Stimulated activated CD4-positive, alpha-beta T cell treated with anti-CD3 and anti-CD28 coated beads, Interleukin-4, amount 100 ng/mL, for 24 hours (primary cell): ENCODE measurements at places on chromosomes 11 and 22.

- no peak for DNase-seq
These were observed at the start of gene GDPD4 for GRCh38 chr11:77301510-77301909. Gene GDPD4 (minus strand): TSS chr11:77301686. CDS start chr11:77285137, 16,549 bp downstream.

DNA sequence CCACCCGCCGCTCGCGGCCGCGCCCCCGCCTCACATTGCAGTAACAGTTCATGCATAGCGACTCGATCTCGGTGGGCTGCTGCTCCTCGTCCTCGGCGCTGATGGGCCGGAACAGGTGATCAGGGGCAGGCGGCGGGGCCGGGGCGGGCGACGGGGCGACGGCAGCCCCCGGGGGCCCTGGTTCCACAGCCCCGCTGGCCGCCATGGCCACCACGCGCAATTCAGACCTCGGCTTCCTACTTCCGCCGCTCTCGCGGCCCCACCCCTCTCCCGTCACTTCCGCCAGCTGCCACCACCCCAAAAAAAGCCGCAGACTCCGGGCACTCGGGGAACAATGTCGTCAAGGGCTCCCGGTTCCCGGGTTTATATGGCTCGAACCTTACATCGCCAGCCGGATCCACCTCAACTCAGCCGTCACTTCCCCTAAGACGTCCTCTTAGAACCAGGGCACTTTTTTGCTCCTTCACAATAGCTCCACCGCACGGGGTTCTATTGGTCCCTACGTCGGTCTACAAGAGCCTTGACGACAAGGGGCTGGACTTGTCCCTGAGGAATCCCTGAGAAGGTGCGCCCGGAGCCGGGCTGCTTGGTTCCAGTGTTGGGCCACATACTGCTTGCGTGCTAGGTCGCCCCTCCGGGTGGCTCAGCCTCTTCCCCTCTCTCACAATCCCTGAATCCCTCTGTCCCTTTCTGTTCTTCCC, at the start of gene ZPR1:
ZPR1 (minus strand) TSS at position 238 of the 701 bp plus-strand sequence; CDS start at position 205, 33 bp downstream.
- DNase-seq: peak; percentile 84

- no peak for DNase-seq
These were observed 77.1 kb downstream of the UVRAG start for GRCh38 chr11:75891947-75892739.

DNA sequence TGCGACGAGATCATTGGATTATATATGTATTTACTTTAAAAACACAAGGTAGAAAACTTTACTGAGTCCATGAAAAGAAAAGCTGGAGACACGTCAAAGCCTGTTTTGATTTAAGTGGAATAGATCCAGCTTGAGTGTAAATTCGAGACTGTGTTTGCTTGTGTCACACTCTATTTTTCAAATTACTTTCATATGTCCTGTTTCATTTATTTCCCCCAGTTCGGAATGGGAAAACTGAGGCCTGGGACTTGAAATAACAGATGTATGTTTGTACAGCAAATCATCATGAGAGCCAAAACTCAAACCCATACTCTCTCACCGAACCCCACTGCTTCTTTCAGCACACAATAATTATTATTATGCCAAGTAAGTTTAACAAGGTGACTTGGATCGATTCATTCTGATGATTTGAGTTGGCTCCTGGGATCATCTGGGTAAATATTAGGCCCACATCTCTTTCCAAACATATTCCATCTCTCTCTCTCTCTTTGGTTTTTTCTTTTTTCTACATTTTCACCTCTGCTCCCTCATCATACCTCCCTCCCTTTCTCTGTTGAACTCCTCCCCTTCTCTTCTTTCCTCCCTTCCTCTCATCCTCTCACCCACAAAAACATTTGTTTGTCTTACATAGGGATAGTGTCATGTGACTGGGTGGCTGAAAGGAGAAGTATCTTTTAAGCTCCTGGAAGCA, 21.2 kb downstream of the FZD4 start:
- no peak for DNase-seq

DNA sequence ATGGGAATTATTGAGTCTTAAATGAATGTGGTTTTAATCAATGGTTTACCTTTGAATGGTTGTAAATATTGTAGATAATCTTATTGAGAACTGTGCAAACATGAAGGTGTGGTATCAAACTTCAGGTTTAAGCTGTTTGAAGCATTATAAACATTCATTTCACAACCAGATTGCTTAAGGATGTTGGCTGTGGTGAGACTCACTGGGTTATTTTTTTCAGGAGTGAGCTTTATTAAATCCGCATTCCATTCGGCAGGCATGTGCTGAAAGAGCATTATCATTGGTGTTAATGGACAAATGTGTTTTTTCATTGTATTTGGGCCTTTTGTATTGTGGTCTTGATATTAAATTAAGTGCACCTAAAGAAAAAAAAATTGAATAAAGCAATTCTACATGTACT, 9.7 kb downstream of the MMP3 start:
- no peak for DNase-seq

- peak; percentile 1 for DNase-seq
These were observed 5.0 kb downstream of the SHANK3 start for GRCh38 chr22:50677493-50678217.

DNA sequence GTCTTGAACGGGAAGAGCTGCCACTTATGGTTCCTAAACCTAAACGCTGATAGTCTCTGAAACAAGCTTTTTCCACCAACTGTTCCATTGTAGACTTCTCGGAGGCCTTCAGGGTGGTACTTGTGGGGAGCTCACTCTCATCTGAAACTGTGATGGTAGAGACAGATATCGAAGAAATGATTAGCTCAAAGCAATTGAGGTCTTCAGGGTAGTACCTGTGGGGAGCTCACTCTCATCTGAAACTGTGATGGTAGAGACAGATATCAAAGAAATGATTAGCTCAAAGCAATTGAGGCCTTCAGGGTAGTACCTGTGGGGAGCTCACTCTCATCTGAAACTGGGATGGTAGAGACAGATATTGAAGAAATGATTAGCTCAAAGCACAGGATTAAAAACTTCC, 175.7 kb downstream of the SWAP70 start:
- no peak for DNase-seq

DNA sequence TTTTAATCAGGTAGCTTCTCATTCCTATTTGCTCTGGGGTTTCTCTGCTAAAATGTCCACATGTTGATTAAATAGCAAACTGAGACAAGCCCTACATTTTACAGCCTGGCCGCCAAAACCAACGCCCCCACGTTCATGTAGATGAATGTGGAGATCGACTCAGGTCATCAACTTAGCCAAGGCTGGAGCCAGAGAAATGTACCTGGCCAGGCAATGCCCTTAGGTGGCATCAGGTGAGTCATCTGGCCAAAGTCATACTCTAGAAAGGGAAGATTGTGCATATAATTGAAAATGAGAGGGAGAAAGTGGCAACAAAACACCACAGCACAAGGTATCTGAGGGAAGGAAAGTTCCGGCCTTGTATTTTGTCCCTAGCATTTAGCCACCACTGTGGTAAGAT, 37.1 kb upstream of the CCDC89 start:
- DNase-seq: no peak

DNA sequence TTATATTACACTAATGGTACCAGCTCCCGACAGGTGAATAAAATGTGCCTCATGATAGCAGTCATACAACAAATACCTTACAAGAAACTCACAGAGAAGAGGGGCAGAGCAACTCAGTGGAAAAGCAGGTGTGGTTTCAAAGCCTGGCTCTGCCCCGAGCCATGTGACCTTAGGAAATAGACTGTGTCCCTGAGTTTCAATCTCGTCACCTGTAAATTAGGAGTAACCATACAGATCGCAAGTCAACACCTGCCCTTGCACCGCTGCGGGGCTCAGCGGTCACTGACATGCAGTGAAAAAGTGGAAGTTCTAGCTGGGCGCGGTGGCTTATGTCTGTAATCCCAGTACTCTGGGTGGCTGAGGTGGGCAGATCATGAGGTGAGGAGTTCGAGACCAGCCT, 11.9 kb upstream of the MRTFA start:
- no peak for DNase-seq

GRCh38 chr11:69470301-69470700, 11.2 kb upstream of the LINC01488 start:
- no peak for DNase-seq

GRCh38 chr11:79422866-79423265, 18.0 kb downstream of the TENM4 start:
- DNase-seq: no peak

DNA sequence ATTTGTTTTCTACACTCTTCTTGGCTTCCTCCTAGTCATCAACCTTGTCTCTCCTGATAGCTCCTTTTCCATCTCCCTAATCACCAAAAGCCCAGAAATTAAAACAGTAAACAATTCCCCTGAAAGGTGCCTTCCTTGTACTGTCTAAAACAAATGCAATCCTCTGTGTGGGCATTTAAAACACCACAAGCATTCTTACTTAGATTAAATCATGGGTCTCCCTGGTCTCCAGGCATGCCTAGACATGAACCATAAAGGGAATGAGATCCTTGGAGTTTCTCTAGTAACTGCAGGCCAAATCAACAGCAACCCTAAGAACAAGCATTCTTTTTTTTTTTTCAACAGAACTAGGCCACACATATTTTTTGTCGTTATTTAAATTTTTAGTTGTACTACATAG, 1.9 kb downstream of the BTG4 start:
- DNase-seq: no peak

GRCh38 chr11:61625525-61625924, 44.6 kb upstream of the SYT7 start:
- no peak for DNase-seq

GRCh38 chr11:70497536-70498075, 99.3 kb downstream of the CTTN start:
- no peak for DNase-seq

DNA sequence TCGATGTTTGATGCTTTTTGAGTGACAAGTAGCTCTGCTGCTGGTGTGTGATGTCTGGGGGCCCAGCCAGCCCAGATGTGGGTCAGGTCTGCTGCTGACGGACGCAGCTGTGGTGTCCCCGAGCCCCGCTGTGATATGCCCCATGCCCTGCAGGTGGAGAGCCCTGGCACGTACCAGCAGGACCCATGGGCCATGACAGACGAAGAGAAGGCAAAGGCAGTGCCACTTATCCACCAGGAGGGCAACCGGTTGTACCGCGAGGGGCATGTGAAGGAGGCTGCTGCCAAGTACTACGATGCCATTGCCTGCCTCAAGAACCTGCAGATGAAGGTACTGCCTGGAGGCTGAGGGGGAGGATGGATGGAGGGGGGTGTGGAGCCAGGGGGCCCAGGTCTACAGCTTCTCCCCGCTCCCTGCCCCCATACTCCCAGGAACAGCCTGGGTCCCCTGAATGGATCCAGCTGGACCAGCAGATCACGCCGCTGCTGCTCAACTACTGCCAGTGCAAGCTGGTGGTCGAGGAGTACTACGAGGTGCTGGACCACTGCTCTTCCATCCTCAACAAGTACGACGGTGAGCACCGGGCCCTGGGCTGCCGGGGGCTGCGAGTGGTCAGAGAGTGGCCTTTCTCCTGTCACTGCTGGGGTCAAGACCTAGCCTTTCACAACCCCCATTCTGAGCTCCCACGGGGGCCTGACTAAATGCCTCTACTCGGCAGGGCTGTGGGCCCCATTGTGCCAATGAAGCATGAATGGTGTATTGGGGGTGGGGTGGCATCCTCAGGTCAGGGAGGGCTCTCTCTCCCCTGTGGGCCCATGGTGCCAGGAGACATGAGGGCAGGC, 7.3 kb downstream of the AIP start:
- DNase-seq: no peak
